ENCODE measurements at places on chromosomes 3 and 15.

- no peak for DNase-seq
These were observed 194.4 kb downstream of the KBTBD8 start for GRCh38 chr3:67192466-67192865.

DNA sequence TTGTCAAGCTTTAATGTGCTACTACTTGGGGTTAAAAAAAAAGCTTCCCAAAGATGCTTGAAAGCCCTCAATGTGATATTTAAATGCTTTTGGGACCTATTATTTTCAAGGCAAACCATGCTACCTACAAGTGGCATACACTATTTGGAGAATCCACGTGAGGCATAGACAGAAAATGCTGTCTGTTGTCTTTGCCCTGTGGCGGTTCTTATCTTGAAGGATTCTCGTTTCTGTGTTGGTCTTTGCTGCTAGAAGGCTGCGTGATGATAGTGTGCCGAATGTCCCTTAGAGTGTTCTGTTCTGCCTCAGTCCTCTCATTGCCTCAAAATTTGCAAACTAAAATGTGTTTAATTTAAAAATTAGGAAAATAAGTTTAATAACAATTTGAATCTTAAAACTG, 356.2 kb upstream of the RARB start:
- no peak for DNase-seq

GRCh38 chr3:36512555-36512954, 132.3 kb downstream of the STAC start:
- DNase-seq: no peak

GRCh38 chr3:189646853-189647542, 15.8 kb downstream of the TP63 start:
- DNase-seq: no peak

DNA sequence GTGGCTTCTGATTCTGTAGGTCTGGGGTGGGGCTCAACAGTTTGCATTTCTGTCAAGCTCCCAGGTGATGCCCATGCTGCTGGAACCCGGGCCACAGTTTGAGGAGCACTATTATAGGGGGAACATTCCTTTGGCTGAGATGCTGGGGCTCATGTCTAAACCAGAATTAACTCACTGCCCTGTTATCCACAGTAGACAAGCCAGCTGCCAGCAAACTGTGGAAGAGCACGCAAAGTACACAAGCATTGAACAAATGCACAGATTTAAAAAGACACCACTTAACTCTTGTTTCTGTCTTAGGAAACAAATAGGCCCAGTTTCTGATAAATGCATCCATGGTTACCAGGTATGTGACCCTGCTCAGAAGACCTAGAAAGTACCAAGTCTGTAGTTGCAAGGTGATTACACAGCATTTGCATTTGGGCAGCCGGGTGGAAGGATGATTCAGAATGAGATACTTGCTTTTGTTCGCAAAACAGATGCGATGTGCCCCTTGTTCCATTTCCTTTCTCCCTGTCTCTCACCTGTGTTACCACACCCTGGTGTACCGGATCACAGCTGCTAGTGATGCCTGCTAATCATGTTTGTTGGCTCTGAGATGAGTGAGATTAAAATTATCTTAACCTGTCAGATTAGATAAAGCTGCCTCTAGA, 12.4 kb downstream of the GYG1 start:
- no peak for DNase-seq

GRCh38 chr3:78041486-78041885, 1001.6 kb downstream of the ROBO2 start:
- DNase-seq: no peak

- DNase-seq: no peak
These were observed 36.7 kb downstream of the CCDC33 start for GRCh38 chr15:74272812-74273211.
